ENCODE measurements at places on chromosomes 1 and 21. TPM values are rescaled to one million over a fixed set of nuclear protein-coding genes. Genes with fewer than 3 reads are reported as not detected.

Gene UBASH3A
- not detected for total RNA-seq

DNA sequence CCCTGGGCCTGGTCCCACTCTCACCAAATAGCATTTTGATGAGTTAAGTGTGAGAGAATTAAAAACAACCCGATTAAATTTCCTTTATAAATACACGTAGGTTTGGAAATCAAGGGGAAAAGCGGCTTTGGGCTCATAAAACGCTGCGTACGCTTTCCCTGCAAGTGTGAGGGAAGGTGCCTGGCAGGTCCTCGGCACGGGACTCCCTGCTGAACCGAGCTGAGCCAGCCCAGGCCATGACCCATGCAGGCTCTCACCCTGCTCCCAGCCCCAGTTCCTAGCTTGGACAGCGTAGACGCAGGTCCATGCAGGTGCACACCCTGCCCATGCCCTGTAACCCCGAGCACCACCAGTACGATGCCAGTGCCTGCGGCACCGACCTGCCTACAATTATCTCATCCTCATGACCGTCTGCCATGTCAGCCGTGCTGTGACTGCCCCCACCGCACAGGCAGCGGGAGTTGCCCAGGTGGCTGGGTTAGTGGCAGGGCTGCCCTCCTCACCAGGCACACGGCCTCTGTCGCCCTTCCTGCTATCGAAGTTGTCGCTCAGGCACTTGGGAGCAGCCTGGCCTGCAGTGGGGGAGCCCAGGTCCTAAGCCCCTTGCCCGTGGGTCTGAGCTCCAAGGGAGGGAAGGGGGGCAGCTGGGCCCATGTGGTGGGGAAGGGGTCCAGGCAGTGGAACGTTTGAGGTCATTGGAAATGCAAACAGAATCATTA, 41.0 kb upstream of the ACTRT2 start:
- no peak overlapping the region for H3K4me3 ChIP-seq
- no peaks in the 10 kb centered on the region for H3K4me1 ChIP-seq
- no peak overlapping the region for H3K27ac ChIP-seq
- no peaks in the 10 kb centered on the region for H3K36me3 ChIP-seq
- H3K27me3 ChIP-seq = no peaks in the 10 kb centered on the region

Gene HAPLN2
- total RNA-seq = not detected

Gene INAVA
- 54.3 TPM for total RNA-seq

DNA sequence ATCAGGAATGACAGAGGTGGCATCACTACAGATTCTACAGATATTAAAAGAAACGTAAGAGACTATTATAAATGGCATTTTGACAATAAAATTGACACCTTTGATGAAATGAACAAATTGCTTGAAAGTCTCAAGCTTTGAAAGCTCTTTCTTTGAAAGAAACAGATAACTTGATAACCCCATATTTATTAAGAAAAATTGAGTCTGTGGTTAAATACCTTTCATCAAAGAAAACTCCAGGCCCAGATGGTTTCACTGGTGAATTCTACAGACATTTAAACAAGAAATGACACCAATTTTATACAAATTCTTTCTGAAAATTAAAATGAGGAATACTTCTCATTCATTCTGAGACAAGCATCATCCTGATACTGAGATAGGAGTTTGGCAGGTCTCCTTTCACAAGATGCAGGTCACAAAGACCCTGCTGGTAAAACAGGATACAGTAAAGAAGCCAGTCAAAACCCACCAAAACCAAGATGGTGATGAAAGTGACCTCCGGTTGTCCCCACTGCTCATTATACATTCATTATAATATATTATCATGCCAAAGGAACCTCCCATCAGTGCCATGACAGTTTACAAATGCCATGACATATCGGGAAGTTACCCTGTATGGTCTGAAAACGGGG, 210.9 kb downstream of the AKT3 start:
- no peaks in the 10 kb centered on the region for H3K27me3 ChIP-seq
- H3K36me3 ChIP-seq = peaks cover 3% of the 10 kb centered on the region
- H3K4me3 ChIP-seq = no peak overlapping the region
- no peaks in the 10 kb centered on the region for H3K4me1 ChIP-seq
- no peak overlapping the region for H3K27ac ChIP-seq

GRCh38 chr1:222090103-222090502, 348.2 kb upstream of the DUSP10 start:
- DNase-seq = no peak
- H3K4me3 ChIP-seq = no peak overlapping the region
- H3K27me3 ChIP-seq = no peaks in the 10 kb centered on the region
- no peaks in the 10 kb centered on the region for H3K4me1 ChIP-seq
- no peak overlapping the region for H3K27ac ChIP-seq

Gene CRNN
- total RNA-seq = not detected

Gene ANKRD65
- 1.6 TPM for total RNA-seq

- no peak for DNase-seq
- no peak overlapping the region for H3K27ac ChIP-seq
- peaks cover 45% of the 10 kb centered on the region for H3K36me3 ChIP-seq
Measured at GRCh38 chr1:70277875-70278274, 56.7 kb downstream of the SRSF11 start.

DNA sequence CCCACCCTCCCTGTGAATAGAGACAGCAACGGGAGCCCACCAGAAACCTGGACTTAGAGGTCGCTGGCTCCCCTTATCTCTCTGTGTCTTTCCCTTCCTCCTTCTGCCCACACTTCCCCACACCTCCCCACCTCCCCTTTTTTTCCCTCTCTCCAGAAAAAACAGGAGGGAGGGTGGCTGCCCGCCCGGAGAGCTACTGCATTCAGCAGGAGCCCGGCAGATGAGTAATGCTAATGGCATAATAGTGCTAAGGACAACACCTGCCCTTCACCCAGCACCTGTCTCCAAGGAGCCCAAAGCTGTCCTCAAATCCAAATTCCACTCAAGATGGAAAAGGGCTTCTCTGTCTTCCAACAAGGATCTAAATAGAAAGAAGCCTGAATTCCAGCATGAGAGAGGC, 11.4 kb upstream of the PRELP start:
- no peak overlapping the region for H3K27ac ChIP-seq
- no peak overlapping the region for H3K4me3 ChIP-seq
- no peaks in the 10 kb centered on the region for H3K36me3 ChIP-seq
- H3K4me1 ChIP-seq = peaks cover 9% of the 10 kb centered on the region

GRCh38 chr1:186093437-186093836, 281.6 kb downstream of the TPR start:
- H3K4me3 ChIP-seq = no peak overlapping the region
- H3K4me1 ChIP-seq = no peaks in the 10 kb centered on the region
- no peaks in the 10 kb centered on the region for H3K36me3 ChIP-seq
- H3K27me3 ChIP-seq = no peaks in the 10 kb centered on the region

DNA sequence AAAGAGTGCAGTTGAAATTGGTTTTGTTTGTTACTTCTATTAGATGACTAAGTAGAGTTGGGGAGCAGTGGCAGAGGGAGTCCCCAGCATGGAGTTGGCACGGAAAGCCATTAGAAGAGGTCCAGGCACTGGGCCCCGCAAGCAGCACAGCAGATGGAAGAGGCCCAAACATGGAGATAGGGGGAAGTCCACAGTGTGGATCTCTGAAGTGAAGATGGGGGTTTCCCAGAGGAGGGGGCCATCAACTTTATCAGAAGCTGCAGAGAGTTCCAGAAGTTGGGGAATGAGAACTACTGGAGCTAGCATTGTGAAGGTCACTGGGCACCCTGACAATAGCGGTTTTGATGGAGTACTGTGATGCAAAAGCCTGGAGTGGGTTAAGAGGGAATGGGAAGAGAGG, 30.6 kb downstream of the PAFAH2 start:
- H3K4me3 ChIP-seq = no peak overlapping the region
- no peak for DNase-seq
- peaks cover 6% of the 10 kb centered on the region for H3K4me1 ChIP-seq
- H3K36me3 ChIP-seq = peaks cover 27% of the 10 kb centered on the region

DNA sequence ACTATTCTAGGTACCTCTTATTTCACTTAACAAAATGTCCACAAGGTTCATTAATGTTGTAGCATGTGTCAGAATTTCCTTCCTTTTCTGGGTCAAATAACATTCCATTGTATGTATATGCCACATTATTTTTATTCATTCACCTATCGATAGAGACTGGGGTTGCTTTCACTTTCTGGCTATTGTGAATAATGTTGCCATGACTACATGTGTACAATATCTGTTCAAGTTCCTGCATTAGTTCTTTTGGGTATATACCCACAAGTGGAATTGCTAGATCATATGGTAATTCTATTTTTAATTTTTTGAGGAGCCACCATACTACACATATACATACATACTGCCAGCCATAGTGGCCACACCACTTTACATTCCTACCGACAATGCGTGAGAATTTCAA, 158.4 kb downstream of the ZZZ3 start:
- DNase-seq = no peak
- H3K36me3 ChIP-seq = no peaks in the 10 kb centered on the region
- no peak overlapping the region for H3K27ac ChIP-seq
- H3K4me3 ChIP-seq = no peak overlapping the region
- no peaks in the 10 kb centered on the region for H3K27me3 ChIP-seq

Gene RASSF5
- 0.20 TPM for total RNA-seq

GRCh38 chr1:110242731-110243130, 32.6 kb downstream of the KCNC4 start:
- no peaks in the 10 kb centered on the region for H3K4me1 ChIP-seq
- no peaks in the 10 kb centered on the region for H3K27me3 ChIP-seq
- H3K27ac ChIP-seq = no peak overlapping the region

Gene AIRE
- total RNA-seq = 2.7 TPM

DNA sequence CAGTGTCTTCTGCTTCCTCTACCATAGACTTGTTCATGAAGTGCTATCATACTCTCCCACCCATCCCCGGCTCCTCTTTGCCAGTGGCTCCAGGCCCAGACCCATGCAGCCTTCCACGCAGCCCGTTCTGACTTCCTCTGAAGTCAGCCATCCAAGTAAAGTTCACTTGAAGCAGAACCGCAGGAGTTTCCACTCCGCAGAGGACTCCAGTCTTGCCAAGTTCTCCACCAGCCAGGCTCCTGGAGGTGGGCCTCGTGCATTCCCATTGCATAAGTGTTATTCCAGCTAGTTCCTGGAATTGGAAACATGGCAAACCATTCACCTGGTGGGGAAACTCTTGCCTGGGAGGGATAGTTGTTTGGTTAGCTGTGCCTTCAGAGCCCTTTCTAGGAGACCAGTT, 185.1 kb downstream of the PLPP3 start:
- no peaks in the 10 kb centered on the region for H3K36me3 ChIP-seq
- no peak overlapping the region for H3K27ac ChIP-seq
- H3K4me1 ChIP-seq = peaks cover 18% of the 10 kb centered on the region
- peaks cover 43% of the 10 kb centered on the region for H3K27me3 ChIP-seq
- DNase-seq = no peak

GRCh38 chr1:239951511-239952140, 140.1 kb upstream of the FMN2 start:
- no peaks in the 10 kb centered on the region for H3K36me3 ChIP-seq
- no peak overlapping the region for H3K4me3 ChIP-seq
- H3K27me3 ChIP-seq = no peaks in the 10 kb centered on the region

GRCh38 chr1:217048104-217048707, 325.0 kb upstream of the ESRRG start:
- H3K36me3 ChIP-seq = no peaks in the 10 kb centered on the region
- DNase-seq = peak; percentile 90
- H3K27ac ChIP-seq = no peak overlapping the region
- no peaks in the 10 kb centered on the region for H3K4me1 ChIP-seq
- no peaks in the 10 kb centered on the region for H3K27me3 ChIP-seq
- H3K4me3 ChIP-seq = no peak overlapping the region

GRCh38 chr21:20720623-20721022, 277.6 kb upstream of the NCAM2 start:
- H3K36me3 ChIP-seq = no peaks in the 10 kb centered on the region
- H3K4me1 ChIP-seq = no peaks in the 10 kb centered on the region
- H3K4me3 ChIP-seq = no peak overlapping the region
- H3K27ac ChIP-seq = no peak overlapping the region
- H3K27me3 ChIP-seq = no peaks in the 10 kb centered on the region

Gene TRIM67
- not detected for total RNA-seq

Gene PROX1
- 1.9 TPM for total RNA-seq

- H3K4me3 ChIP-seq = no peak overlapping the region
- H3K27me3 ChIP-seq = no peaks in the 10 kb centered on the region
- H3K27ac ChIP-seq = peak overlapping the region; percentile 83
- no peaks in the 10 kb centered on the region for H3K4me1 ChIP-seq
Measured at GRCh38 chr1:33168556-33169289, 13.1 kb downstream of the TRIM62 start.

Gene XPR1
- 39.3 TPM for total RNA-seq

Gene PRDX6
- total RNA-seq = 483 TPM

Gene FCRL2
- not detected for total RNA-seq

Gene IL10
- not detected for total RNA-seq

DNA sequence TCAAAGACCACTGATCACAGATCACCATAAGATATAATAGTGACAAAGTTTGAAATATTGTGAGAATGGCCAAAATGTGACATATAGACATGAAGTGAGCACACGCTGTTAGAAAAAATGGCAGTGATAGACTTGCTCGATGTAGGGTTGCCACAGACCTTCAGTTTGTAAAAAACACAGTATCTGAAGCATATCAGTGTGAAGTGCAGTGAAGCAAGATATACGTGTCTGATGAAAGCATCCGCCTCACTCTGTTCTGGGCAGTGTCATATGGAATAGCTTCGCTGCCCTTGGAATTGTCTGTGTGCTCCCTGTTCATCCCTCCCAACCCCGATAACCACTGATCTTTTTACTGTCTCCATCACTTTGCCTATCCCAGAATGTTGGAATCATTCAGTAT, 50.7 kb downstream of the GALNT2 start:
- H3K4me3 ChIP-seq = no peak overlapping the region
- H3K27ac ChIP-seq = no peak overlapping the region
- DNase-seq = no peak
- no peaks in the 10 kb centered on the region for H3K36me3 ChIP-seq
- H3K27me3 ChIP-seq = peaks cover 68% of the 10 kb centered on the region

Gene CASQ2
- not detected for total RNA-seq

DNA sequence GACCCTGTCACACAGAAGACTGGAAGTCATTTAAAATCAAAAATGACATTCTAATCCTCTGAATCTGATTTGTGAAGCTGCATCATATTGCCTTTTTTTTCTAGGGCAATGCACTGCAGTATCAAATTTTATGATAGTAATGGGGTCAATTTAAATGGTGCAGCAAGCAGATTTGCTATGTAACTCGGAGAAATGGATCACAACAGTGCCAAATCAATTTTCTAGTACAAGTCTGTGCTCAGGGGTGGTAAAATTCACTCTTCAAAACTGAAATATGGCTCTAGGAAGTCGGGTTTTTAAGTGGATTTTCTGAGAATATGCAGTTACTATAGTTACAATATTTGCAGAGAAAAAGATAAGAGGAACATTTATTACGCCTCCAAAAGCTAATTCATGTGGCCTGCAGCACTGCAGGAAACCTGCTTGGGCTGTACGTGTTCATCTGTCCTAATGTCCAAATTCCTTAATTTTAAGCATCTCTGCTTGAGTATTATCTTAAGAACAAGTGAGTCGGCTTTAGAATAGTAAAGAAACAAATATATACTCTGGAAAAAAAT, 31.5 kb downstream of the HLCS start:
- no peak overlapping the region for H3K27ac ChIP-seq
- H3K4me3 ChIP-seq = no peak overlapping the region
- peaks cover 5% of the 10 kb centered on the region for H3K4me1 ChIP-seq
- H3K36me3 ChIP-seq = peaks cover 38% of the 10 kb centered on the region
- no peaks in the 10 kb centered on the region for H3K27me3 ChIP-seq

GRCh38 chr1:189880135-189880534, 597.5 kb downstream of the BRINP3 start:
- no peak for DNase-seq
- no peaks in the 10 kb centered on the region for H3K36me3 ChIP-seq
- no peak overlapping the region for H3K27ac ChIP-seq
- H3K4me1 ChIP-seq = no peaks in the 10 kb centered on the region

Gene TAS1R1
- 0.25 TPM for total RNA-seq
